ENCODE measurements at places on chromosomes 2 and 18. TPM values are rescaled to one million over a fixed set of nuclear protein-coding genes. Genes with fewer than 3 reads are reported as not detected.

GRCh38 chr2:159093497-159093896 is 125.1 kb downstream of the TANC1 start:
- H3K4me1 ChIP-seq = no peaks in the 10 kb centered on the region
- H3K27ac ChIP-seq = no peak overlapping the region
- no peak overlapping the region for H3K4me3 ChIP-seq
- peaks cover 4% of the 10 kb centered on the region for H3K36me3 ChIP-seq
- DNase-seq = no peak

DNA sequence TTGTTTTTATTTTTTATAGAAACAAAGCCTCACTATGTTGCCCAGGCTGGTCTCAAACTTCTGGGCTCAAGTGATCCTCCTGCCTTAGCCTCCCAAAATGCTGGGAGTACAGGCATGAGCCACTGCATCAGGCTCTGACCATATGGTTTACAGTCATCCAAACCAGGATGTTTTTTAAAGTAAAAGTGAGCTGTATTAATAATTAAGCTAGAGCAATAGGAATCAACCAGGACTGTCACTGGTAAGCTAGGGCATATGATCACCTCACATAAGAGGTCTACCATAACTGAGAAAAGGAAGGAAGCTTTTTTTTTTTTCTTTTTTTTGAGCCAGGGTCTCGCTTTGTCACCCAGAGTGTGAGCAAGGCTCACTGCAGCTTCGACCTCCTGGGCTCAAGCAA is 8.5 kb upstream of the RBBP8 start:
- H3K27ac ChIP-seq = no peak overlapping the region
- H3K27me3 ChIP-seq = no peaks in the 10 kb centered on the region
- no peak for DNase-seq
- H3K4me3 ChIP-seq = no peak overlapping the region

- no peaks in the 10 kb centered on the region for H3K27me3 ChIP-seq
- no peak for DNase-seq
- H3K36me3 ChIP-seq = peaks cover 15% of the 10 kb centered on the region
Measured at GRCh38 chr2:8054070-8054469, 627.8 kb upstream of the ID2 start.

DNA sequence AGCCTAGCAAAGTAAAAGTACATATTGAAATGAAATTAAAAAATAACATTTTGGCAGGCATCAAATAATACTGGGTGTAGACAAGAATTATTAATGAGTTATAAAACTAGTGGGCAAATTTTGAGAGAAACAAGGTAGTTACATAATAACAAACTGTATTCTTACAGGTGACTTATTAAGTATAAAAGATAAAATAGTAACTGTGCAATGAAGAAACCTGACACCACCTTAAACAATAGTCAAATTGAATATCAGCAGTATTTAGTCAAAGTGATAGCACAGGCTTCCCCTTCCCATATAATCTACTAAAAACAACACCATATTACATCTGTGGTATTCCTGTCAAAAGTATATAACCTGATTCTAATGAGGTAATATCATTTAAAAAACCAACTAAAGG is 1099.8 kb upstream of the CRIM1 start:
- H3K27ac ChIP-seq = no peak overlapping the region
- H3K4me3 ChIP-seq = no peak overlapping the region
- no peaks in the 10 kb centered on the region for H3K27me3 ChIP-seq
- no peaks in the 10 kb centered on the region for H3K4me1 ChIP-seq

UCN gene
- total RNA-seq = 1.5 TPM

- no peak overlapping the region for H3K27ac ChIP-seq
- H3K27me3 ChIP-seq = no peaks in the 10 kb centered on the region
- H3K4me1 ChIP-seq = no peaks in the 10 kb centered on the region
- H3K4me3 ChIP-seq = no peak overlapping the region
- H3K36me3 ChIP-seq = peaks cover 34% of the 10 kb centered on the region
- DNase-seq = no peak
Measured at GRCh38 chr18:35623255-35623654, 41.7 kb downstream of the GALNT1 start.

GRCh38 chr18:47422524-47422923 is 171.1 kb upstream of the SKOR2 start:
- H3K27me3 ChIP-seq = peaks cover 23% of the 10 kb centered on the region
- 0 out of 2 replicates have a peak, but pooled peaks cover 6% of the 10 kb centered on the region for H3K4me1 ChIP-seq
- H3K4me3 ChIP-seq = no peak overlapping the region
- peak; percentile 62 for DNase-seq

GRCh38 chr2:72386288-72386687 is 238.6 kb upstream of the CYP26B1 start:
- no peak for DNase-seq
- peaks cover 18% of the 10 kb centered on the region for H3K36me3 ChIP-seq
- no peaks in the 10 kb centered on the region for H3K4me1 ChIP-seq
- no peak overlapping the region for H3K4me3 ChIP-seq
- H3K27ac ChIP-seq = no peak overlapping the region

GRCh38 chr18:77131652-77132368 is 773 bp downstream of the MBP start:
- H3K27me3 ChIP-seq = peaks cover 2% of the 10 kb centered on the region
- H3K36me3 ChIP-seq = 0 out of 2 replicates have a peak, but pooled peaks cover 2% of the 10 kb centered on the region
- H3K4me3 ChIP-seq = peak overlapping the region; percentile 72
- no peaks in the 10 kb centered on the region for H3K4me1 ChIP-seq
- no peak overlapping the region for H3K27ac ChIP-seq

GRCh38 chr18:36848609-36849008 is 19.7 kb downstream of the KIAA1328 start:
- no peak overlapping the region for H3K27ac ChIP-seq
- DNase-seq = no peak
- H3K36me3 ChIP-seq = peaks cover 12% of the 10 kb centered on the region
- H3K4me3 ChIP-seq = no peak overlapping the region
- no peaks in the 10 kb centered on the region for H3K27me3 ChIP-seq
- no peaks in the 10 kb centered on the region for H3K4me1 ChIP-seq

GRCh38 chr2:53559302-53559966 is 208.2 kb upstream of the CHAC2 start:
- no peak overlapping the region for H3K27ac ChIP-seq
- no peaks in the 10 kb centered on the region for H3K36me3 ChIP-seq
- no peak overlapping the region for H3K4me3 ChIP-seq
- no peak for DNase-seq
- no peaks in the 10 kb centered on the region for H3K27me3 ChIP-seq

KLHL41 gene
- not detected for total RNA-seq

REG1B gene
- not detected for total RNA-seq

DNA sequence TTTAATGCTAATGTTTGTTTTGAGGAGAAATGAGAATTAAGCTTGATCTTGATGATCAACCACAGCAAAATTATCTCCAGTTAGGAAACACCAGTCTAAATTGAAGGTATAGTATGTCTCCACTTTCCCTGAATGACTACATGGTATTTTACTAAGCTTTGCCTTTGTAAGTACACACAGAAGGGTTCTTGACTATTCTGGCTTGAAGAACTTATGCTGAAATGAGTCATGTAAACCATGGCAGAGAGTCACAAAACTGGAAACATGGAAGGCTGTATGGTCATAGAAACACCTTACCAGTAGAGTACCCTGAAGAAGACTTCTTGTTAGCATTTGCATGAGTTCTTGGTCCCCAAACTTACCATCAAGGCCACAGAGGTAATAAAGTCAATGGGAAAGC is 250.5 kb downstream of the SLC8A1 start:
- H3K36me3 ChIP-seq = peaks cover 5% of the 10 kb centered on the region
- no peaks in the 10 kb centered on the region for H3K4me1 ChIP-seq
- no peak for DNase-seq
- H3K27me3 ChIP-seq = no peaks in the 10 kb centered on the region
- no peak overlapping the region for H3K27ac ChIP-seq

TCF7L1 gene
- total RNA-seq = 117 TPM

DNA sequence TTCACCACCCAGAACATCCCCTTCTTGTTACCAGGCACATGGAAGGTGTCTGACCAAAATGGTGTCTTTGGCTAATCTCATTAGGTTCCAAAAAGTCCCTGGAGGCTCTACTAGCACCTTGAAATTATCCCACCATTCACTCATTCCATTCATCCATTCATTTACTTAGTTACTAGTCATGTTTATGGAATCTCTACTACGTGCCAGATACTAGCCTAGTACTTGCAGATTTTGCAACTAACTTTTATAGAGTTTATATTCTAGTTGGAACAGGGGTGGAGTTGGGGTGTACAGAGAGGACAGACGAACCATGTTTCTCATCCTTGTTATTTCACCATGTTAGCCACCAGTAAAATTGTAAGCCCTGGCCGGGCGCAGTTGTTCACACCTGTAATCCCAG is 4.0 kb upstream of the NOP58 start:
- DNase-seq = no peak
- H3K4me1 ChIP-seq = no peaks in the 10 kb centered on the region
- H3K4me3 ChIP-seq = no peak overlapping the region
- H3K36me3 ChIP-seq = no peaks in the 10 kb centered on the region
- H3K27ac ChIP-seq = no peak overlapping the region

CFAP221 gene
- 0.46 TPM for total RNA-seq

RIF1 gene
- total RNA-seq = 123 TPM

DNA sequence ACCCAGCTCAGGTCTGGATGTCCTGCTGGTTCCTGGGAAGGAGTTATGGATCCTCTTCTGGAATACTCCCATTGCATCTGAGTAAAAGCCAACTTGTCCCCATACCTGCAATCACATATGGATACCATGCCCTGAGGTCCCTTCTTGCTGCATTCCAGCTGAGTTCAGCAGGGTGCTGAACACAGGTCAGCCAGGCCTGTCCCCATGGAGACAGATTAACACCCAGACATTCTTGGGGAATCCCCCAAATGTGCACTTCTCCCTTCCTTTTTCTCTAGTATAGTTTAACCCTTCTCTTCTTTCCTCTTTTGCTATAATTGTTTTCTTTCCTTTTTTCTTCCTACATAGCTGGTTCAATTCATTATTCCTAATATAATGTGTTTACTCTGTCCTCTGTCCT is 799.6 kb upstream of the HS6ST1 start:
- H3K36me3 ChIP-seq = no peaks in the 10 kb centered on the region
- no peak for DNase-seq
- no peak overlapping the region for H3K27ac ChIP-seq
- no peaks in the 10 kb centered on the region for H3K27me3 ChIP-seq

GRCh38 chr2:219298759-219299371 is 10.3 kb downstream of the PTPRN start:
- H3K27ac ChIP-seq = no peak overlapping the region
- DNase-seq = peak; percentile 89
- no peaks in the 10 kb centered on the region for H3K27me3 ChIP-seq
- H3K4me3 ChIP-seq = peak overlapping the region; percentile 62

GRCh38 chr2:198692907-198693510 is 764.7 kb downstream of the SATB2 start:
- no peak overlapping the region for H3K4me3 ChIP-seq
- no peaks in the 10 kb centered on the region for H3K27me3 ChIP-seq
- H3K27ac ChIP-seq = no peak overlapping the region
- no peaks in the 10 kb centered on the region for H3K36me3 ChIP-seq
- no peak for DNase-seq

DNA sequence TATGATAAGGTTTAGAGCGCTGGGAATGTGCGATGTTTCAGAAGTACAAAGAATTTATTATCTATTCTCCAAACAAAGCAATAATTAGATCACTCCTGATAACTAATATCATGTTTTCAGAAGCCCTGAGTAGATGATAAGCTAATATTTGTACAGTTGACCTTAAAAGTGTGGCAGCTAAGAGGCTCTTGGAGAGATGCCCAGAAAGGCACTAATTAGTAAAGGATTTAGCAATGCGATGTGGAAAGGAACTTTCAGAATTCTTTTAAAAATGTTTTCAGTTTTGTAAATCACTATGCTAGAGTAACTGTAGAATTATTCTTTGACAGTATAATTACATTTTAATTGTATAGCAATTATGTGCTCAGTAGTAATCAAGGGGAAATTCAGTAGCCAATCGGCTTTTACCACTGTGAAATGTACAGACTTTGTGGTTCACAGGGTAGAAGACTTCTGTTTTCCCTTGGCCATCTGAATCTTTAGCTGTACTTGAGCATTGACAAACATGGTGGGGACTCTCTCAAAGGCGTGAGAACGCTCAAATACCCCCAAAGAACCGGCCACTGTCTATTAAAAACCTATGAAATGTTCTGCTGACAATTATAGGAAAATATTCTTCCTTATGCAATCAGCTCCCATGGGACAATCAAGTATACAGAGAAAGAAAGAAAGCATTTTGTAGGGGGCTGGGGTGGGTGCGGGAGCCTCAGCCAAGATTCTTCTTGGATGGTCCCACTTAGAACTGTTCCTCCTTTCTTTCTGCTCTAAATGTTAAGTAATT is 262.8 kb upstream of the AGAP1 start:
- no peak overlapping the region for H3K27ac ChIP-seq
- H3K4me1 ChIP-seq = no peaks in the 10 kb centered on the region
- DNase-seq = no peak
- H3K4me3 ChIP-seq = no peak overlapping the region
- H3K36me3 ChIP-seq = no peaks in the 10 kb centered on the region
- H3K27me3 ChIP-seq = no peaks in the 10 kb centered on the region

DNA sequence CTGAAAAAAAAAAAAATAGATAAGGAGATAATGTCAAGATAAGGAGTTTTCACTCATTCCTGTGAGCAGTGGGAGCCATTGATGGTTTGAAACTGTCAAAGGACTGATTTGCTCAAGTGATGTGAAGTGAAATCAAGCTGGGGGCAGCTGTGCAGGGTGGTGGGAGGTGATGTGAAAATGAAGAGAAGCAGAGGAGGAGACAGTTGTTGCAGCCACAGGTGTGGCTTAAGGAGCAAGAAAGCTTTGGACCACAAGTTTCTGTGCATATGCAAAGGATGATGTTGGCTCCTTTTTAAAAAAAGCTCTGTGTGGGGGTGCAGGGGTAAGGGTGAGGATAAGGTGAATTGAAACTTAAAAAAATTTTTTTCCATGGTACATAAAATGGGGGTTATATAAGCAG is 8.3 kb downstream of the EFR3B start:
- H3K36me3 ChIP-seq = peaks cover 5% of the 10 kb centered on the region
- H3K27ac ChIP-seq = no peak overlapping the region
- H3K4me3 ChIP-seq = no peak overlapping the region
- no peak for DNase-seq
- H3K27me3 ChIP-seq = no peaks in the 10 kb centered on the region

SEPTIN10 gene
- 92.5 TPM for total RNA-seq

DNA sequence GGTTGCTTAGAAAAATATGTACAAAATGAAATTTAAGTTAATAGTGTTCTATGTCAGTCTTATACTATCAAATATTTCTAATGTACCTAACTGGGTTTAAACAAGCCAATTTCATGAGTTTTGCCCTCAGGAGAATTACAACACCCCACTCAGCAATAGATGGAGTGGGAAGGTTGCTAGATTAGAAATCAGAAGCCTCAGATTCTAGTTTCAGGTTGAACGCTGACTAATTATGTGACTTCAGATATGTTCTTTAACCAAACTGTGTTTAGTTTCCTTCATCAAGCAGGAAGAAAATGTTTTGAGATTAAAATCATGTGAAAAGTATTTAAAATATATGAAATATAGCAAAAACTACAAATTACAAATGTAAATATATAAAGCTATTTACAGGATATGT is 133.8 kb upstream of the KCNH7 start:
- no peak overlapping the region for H3K4me3 ChIP-seq
- no peak for DNase-seq
- no peaks in the 10 kb centered on the region for H3K4me1 ChIP-seq
- H3K36me3 ChIP-seq = no peaks in the 10 kb centered on the region
- H3K27ac ChIP-seq = no peak overlapping the region

- peaks cover 7% of the 10 kb centered on the region for H3K36me3 ChIP-seq
- H3K27ac ChIP-seq = no peak overlapping the region
- H3K27me3 ChIP-seq = no peaks in the 10 kb centered on the region
- H3K4me3 ChIP-seq = no peak overlapping the region
- no peak for DNase-seq
Measured at GRCh38 chr2:157777427-157777826, 98.7 kb downstream of the ACVR1 start.

- H3K27ac ChIP-seq = no peak overlapping the region
- no peaks in the 10 kb centered on the region for H3K27me3 ChIP-seq
- no peak for DNase-seq
- peaks cover 15% of the 10 kb centered on the region for H3K36me3 ChIP-seq
- H3K4me3 ChIP-seq = no peak overlapping the region
Measured at GRCh38 chr2:37590119-37590571, 81.3 kb downstream of the CDC42EP3 start.
